ENCODE measurements at places on chromosomes 2 and 18. TPM values are rescaled to one million over a fixed set of nuclear protein-coding genes. Genes with fewer than 3 reads are reported as not detected.

SCTR gene
- total RNA-seq: not detected

SLC19A3 gene
- total RNA-seq: 7.5 TPM

ALPG gene
- total RNA-seq: not detected

CBLN2 gene
- total RNA-seq: not detected

C2orf76 gene
- total RNA-seq: 12.7 TPM

PFN4 gene
- total RNA-seq: 1.1 TPM

RUFY4 gene
- 0.31 TPM for total RNA-seq

SPDYA gene
- total RNA-seq: 3.2 TPM

IL36G gene
- not detected for total RNA-seq

SERPINB13 gene
- total RNA-seq: 0.21 TPM

HOXD3 gene
- total RNA-seq: 28.2 TPM

IL18R1 gene
- total RNA-seq: 46.2 TPM

SAP130 gene
- 16.6 TPM for total RNA-seq

RGPD4 gene
- 0.22 TPM for total RNA-seq

POTEJ gene
- 0.20 TPM for total RNA-seq

REG3A gene
- not detected for total RNA-seq

NYAP2 gene
- 1.6 TPM for total RNA-seq

LAMA3 gene
- total RNA-seq: 4.0 TPM

DSG4 gene
- total RNA-seq: 0.05 TPM

CXCR4 gene
- 0.92 TPM for total RNA-seq

HOXD4 gene
- total RNA-seq: 6.6 TPM

AFF3 gene
- total RNA-seq: 1.7 TPM

KCNK3 gene
- total RNA-seq: 14.5 TPM

ASPRV1 gene
- 2.8 TPM for total RNA-seq

Measured in motor neuron (in vitro differentiated cells).